ENCODE measurements at places on chromosomes 1 and 21.
A peak's percentile ranks its signal among the peaks of the same experiment; 100 is the strongest.

- DNase-seq: no peak
Measured at GRCh38 chr1:160149233-160149632, 2.2 kb upstream of the ATP1A4 start.

DNA sequence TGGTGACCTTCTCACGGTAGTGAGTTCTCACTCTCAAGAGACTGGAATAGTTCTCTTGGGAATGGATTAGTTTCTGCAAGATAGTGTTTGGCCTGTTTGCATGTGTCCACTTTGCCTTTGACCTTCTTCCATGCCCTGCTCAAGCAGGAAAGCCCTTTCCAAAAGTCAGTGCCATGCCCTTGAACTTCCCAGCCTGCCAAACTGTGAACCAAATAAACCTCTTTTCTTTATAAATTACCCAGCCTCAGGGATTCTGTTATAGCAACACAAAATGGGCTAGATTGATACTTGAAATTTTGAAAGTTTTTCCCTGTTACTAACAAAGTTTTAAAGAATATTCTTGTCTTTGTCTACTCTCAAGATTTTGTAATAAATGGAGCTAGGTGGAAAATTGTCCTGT is 139.6 kb downstream of the SLC35F3 start:
- DNase-seq: no peak

DNA sequence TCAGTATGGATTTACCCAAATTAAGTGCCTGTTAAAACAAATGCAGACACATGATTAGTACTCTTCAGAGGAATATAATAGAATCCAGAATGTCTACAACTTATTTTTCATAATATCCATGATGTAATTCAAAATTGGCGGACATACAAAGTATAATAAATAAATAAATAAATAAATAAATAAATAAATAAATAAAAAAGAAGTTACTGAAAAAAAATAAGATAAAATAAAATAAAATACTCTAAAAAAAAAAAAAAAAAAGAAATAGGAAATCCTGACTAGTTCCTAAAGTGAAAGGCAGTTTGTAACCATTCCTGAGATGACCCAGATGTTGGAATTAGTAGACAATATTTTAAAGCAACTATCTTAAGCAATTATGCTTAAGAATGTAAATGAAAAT is 219.0 kb upstream of the SPAG17 start:
- DNase-seq: no peak

DNA sequence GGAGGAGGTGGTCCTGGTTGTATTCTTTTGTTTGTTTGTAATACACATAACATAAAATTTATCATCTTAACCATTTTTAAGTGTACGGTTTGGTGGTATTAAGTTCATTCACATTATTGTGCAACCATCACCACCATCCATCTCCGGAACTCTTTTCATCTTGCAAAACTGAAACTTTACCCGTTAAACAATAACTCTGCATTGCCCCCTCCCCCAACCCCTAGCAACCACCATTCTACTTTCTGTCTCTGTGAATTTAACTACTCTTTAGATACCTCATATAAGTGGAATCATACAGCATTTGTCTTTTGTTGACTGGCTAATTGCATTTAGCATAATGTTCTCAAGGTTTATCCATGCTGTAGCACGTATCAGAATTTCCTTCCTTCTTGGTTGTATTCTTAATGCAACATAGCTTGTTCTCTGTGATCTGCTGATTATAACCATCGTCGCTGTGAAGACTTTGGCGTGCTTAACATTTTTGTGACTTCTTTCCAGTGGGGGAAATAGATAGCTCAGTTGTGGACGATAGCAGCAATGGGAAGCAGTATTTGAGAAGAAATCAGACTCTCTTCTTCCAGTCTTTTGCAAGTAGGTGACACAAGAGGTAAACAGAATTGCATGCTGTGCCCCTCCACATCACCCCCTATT is 117.5 kb upstream of the HOOK1 start:
- no peak for DNase-seq

- DNase-seq: no peak
Measured at GRCh38 chr1:207863893-207864535, 46.9 kb downstream of the CD34 start.

DNA sequence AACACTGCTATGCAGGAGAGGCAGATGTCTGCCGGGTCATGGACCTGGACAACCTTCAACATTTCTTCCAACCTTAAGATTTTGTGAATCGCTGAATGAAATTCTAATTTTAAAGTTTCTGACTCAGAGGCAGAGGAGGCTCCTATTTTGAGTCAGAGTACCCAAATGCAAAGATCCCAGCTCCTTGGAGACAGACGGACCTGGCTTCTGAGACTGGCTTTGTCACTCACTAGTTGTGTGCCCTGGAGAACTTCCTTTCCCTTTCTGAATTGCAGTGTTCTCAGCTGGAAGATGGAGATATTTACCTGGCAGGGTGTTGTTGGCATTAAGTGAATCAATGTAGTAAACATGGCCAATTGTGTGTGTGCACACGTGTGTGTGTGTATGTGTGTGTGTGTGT is 51.9 kb downstream of the IER5 start:
- no peak for DNase-seq

DNA sequence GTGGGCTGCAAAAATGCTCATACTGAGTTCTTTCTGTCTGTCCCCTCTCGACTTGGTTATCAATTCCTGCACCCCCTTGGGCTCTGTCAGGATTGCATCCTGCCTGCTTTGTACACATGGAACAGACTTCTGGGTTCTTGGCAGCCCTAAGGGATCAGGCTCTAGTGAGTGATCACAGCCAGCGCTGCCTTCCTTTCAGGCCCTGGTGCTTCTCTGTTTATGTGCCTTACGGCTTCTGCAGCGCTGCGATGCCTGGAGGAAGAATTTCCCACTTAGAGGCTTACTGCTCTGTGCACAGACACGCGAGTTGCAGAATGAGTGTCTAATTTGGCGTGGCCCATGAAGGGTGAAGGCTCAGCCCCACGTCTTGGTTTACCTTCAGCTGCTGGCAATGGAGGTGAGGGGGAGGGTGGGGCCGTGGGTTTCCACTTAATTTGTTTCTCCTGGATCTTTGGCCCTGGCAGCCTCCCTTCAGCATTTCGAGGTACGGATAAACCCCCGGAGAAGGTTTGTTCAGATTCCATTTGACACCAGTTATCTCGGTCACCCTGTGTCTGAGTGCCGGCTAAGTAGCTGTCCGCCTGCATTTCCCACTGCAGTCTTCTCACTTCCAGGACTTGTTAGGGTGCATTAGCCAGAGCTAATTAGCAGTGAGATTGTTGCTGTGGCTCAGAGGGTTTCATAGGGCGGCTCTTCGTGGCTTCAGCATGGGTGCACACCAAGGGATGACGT is 227.3 kb downstream of the DYRK1A start:
- no peak for DNase-seq

- no peak for DNase-seq
Measured at GRCh38 chr1:151841141-151841540, 1.5 kb upstream of the C2CD4D start.

DNA sequence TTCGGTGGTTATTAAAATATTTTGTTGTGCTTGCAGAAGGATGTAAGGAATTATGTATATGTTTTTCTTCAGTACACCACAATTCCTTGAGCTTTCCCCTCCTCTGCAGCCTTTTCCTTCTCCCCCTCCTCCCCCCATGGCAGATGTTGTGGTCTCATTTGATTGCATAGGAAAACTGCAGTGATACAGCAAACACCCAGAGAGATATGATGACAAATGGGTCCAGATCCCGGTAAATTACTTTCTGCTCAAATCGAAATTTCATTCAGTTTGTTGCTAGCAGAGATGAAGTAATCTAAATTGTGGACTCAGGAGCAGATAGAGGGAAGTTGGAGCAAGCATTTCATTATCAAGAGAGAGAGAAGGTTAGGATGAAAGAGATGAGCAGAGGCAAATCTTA is 9.9 kb downstream of the LMO4 start:
- DNase-seq: peak; percentile 42

DNA sequence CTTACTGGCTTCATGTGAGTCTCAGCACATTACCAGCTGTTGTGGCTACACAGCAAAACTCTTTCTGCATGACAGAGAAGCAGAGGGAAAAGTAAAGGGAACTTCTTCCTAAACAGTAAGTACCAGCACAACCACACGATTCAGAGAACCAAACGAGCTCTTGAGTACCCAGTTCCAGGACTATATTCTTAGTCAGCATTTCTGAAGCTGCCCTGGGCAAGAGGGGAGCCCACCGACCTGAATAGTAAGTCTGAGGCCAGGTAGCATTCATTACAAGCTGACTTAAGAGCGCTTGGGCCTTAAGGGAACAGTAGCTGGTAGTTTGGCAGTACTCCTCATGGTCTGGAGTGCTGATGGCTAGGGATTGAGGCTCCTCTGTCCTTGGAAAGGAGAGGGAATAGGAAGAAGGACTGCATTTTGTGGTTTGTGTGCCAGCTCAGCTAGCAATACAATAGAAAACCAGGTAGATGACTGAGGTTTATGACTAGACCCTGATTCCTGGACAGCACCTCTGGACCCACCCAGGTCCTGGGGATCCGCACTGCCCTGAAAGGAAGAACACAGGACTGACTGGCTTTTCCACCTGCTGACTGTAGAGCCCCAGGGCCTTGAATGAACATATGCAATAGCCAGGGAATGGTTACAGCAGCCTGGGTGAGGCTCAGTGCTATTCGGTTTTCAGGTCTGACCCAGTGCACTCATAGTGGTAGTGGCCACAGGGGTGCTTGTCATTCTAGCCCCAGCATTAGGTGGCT is 396.8 kb upstream of the PRMT6 start:
- DNase-seq: no peak

DNA sequence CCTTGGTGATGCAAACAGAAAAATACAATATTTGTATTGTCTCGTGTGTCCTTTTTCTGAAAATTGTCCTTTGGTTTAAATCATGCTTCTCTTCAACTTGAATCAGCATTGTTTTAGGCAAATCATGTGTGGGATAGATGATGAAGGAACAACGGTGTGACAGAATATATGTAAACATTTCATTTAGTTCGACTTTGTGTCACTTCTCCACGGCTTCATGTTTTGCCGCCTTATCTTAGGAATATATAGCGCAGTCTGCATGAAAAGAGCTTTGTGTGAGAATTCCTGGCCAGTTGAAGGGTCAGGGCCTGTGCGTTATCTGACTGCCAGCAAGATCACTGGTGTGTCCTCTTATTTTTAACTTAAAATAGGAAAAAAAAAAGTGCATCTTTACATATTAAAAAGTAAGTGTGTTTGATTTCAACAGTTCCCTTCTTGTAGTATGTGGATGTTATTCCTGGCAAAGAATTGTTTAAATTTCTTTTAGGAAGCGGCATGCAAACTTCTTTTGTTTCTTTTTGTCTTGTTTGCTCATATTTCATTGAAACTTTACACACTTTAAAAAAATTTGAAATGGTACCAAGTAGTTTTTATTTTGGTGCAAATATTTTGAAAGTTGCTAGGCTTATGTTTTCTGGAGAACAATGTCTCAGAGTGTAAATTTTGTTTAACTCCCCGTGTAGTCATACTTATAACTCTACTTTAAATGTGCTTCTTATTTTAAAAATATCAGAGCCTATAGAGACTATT is 465.2 kb downstream of the USP25 start:
- DNase-seq: no peak

GRCh38 chr1:211948377-211948776 is 87.0 kb downstream of the INTS7 start:
- DNase-seq: no peak

DNA sequence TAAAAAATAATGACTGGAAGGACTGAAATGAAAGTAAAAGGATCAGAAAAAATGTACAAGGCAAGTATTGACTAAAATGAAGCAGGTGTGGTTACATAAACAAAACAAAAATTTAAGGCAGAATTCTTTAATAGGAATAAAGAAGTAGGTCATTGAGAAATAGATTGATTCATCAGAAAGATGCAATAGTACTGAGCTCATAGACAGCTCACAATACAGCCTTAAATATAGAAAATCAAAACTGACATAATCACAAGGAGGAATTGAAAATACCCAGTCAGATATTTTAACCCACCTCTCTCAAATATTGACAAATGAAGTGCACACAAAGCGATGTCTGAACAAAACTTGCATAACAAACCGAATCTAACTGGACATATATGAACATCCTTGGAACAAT is 366.8 kb upstream of the DPYD start:
- DNase-seq: no peak

GRCh38 chr1:196312739-196313138 is 295.5 kb downstream of the KCNT2 start:
- DNase-seq: no peak
